ENCODE measurements at places on chromosomes 5 and 9.

GRCh38 chr5:56913766-56914165 is 4.4 kb downstream of the SETD9 start:
- DNase-seq = no peak

DNA sequence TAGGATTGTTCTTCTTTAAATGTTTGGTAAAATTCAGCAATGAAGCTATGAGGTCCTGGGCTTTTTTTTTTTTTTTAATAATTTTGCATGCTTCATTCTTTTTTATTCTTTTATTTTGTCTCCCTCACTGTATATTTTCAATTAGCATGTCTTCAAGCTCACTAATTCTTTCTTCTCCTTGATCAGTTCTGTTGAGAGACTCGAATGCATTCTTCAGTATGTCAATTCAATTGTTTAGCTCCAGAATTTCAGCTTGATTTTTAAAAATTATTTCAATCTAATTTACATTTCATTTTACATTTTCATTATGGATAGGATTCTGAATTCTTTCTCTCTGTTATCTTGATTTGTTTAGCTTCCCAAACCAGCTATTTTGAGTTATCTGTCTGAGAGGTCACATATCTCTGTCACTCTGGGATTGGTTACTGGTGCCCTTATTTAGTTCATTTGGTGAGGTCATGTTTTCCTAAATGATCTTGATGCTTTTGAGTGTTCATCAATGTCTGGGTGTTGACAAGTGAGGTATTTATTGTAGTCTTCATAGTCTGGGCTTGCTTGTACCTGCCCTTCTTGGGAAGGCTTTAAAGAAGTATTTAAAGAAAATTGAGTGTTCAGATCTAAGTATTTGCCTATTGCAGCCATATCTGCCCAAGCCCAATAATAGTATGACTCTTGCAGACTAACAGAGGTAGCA is 9.1 kb downstream of the LURAP1L start:
- DNase-seq = no peak

DNA sequence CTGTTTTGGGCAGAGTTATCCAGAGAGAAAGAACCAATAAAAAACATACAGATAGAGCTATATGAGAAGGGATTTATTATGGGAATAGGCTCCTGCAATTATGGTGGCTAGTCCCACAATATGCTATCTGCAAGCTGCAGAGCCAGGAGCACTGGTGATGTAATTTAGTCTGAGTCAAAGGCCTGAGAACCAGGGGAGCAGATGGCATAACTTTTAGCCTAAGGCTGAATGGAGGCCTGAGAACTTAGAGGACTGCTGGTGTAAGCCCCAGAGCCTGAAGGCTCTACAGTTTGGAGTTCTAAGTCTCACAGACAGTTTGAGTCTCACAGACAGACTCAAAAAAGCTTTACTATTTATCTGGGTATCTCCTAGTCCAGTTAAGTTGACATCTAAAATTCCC is 263.8 kb downstream of the FBXL7 start:
- DNase-seq = no peak

DNA sequence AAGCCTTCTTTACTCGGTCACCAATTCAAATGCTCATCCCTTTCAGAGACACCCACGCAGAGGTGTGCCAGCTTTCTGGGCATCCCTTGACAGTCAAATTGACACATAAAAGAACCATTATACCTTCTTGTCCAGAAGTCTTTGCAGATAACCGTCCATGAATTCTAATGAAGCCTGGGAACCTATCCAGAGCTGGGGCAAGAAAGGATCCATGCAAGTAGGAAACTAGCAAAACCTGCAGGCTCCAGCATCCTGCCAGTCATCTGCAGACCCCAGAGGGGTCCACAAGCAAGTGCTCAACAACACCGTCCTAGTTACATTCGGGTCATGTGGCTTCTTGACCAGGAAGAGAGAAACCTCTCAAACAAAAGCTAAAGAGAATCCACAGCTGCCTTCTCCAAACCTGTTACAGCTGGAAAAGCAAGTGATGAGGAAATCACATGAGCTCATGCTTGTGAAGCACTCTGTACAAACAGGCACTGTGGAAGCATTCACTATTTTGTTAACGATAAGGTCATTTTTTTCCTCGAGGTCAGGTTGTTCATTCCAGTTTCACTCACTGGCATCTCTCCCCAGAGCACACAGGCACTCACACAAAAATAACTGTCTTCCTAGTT is 80.2 kb upstream of the DMRT1 start:
- no peak for DNase-seq

DNA sequence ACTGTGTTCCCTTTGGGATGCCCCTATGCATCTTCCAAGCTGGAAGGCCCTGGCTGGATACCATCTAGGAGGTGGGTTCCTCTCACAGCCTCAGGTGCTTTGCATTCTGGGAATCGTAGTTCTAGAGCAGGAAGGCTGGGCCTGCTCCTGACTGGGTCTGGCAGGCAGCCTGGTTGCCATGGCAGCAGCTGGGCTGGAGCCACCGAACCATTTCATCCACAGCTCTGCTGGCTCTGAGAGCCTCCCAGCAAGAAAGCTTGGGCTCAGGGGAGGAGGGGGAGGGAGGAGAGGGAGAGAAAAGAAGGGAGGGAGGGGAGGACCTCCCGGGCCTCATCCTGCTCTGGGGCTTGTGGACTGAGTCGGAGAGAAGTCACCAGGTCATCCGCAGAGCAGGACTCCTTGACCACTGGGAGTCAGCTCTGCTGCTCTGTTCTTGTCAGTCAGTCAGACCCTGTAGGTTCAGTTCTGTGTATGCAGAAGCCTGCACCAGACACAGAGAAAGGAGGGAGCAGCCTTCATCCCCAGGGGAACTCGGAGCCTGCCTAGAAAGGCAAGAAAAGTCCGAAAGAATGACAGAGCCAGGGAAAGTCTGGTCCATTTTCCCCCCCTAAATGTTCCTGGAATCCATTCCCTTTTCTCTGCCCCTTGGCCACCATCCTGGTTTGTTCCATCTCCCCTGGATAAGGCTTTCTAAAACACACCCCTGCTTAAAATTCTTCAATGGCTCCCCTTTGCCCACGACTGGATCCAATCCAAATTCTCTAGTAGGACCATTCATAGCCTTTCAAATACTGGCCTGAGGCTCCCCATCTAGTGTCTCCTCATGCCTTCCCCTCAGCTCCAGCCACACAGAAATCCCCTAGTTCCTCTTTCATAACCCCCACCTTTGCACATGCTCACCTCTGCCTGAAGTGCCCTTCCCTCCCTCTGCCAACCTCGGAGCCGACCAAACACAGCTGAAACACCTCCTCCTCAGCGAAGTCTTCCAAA is 65.4 kb upstream of the ARAP3 start:
- peak; percentile 91 for DNase-seq

- no peak for DNase-seq
Measured at GRCh38 chr5:127307868-127308267, 17.3 kb downstream of the MEGF10 start.

DNA sequence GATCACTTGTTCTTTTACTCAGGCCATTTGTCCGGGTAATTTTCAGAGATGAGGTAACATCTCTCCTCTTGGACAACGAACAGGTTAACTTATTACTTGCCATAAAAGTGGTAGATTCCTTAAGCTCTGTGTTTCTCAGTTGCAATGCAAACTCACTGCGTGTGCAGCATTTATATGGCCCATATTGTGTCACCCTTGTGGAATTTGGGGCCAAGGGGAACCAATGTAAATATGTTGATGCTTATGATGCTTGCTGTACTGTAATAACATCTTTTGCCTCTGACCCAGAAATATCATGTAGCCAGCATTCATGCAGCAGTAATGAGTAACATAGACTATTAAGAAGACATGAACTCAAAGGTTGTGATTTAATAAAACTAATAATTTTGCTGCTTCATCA is 175.8 kb downstream of the ADAMTS6 start:
- no peak for DNase-seq

Data from renal cortex interstitium (tissue), 15 donors.